ENCODE measurements at places on chromosomes 1 and 21. TPM values are rescaled to one million over a fixed set of nuclear protein-coding genes. Genes with fewer than 3 reads are reported as not detected.
A peak's percentile ranks its signal among the peaks of the same experiment; 100 is the strongest.

DNA sequence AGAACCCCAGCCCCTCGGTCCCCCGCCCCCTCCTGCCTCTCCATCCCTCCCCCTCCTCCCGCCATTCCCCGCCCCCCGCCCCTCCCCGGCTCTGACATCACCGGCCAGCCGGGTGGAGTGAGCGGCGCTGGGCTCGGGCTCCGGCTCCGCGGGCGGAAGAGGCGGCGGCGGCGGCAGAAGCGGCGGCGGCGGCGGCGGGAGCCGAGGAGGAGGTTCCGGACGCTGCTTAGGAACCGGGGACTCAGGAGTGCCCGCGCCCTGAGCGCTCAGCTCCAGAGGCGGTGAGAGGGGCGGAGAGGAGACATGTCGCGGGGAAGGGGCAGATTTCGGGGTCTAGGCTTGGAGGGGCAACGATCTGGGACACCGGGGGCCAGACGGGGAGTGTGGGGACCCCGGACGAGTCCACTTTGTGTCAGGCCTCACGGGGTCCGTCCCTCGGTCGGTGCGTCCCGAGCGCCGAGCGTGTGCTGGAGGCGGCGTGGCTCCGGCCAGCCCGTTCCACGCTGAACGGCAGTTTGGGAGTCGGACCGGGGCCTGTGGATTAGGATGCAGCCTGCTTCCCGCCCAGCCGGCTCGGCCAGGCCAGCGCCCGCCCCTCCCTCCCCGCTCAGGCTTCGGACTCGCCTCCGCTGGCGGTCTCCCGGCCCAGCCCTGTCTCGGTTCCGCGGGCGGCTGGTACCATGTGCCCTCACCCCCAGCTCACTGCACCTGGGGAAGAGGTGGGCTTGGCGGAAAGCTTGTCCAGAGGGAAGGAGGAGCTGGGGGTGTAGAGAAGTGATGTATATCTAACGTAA, at the start of gene PEA15:
PEA15 (plus strand) TSS at position 143 of the 794 bp plus-strand sequence. CDS start 6,161 bp downstream, outside the sequence.
- H3K27me3 ChIP-seq, result no peaks in the 10 kb centered on the region
- H3K36me3 ChIP-seq, result peaks cover 13% of the 10 kb centered on the region
- DNase-seq, result peak; percentile 79
- peak within 1 kb of the TSS; percentile 87 for H3K27ac ChIP-seq
- H3K4me3 ChIP-seq, result peak within 1 kb of the TSS; percentile 85
- peaks cover 46% of the 10 kb centered on the region for H3K4me1 ChIP-seq

- no peak for DNase-seq
- no peaks in the 10 kb centered on the region for H3K4me1 ChIP-seq
- no peak overlapping the region for H3K27ac ChIP-seq
- no peaks in the 10 kb centered on the region for H3K27me3 ChIP-seq
- no peak overlapping the region for H3K4me3 ChIP-seq
- no peaks in the 10 kb centered on the region for H3K36me3 ChIP-seq
Measured at GRCh38 chr1:222124602-222125001, 382.7 kb upstream of the DUSP10 start.

The PPM1J gene
- 0.74 TPM for total RNA-seq

The STUM gene
- total RNA-seq, result not detected

The KRTAP21-3 gene
- total RNA-seq, result not detected

The FCER1A gene
- not detected for total RNA-seq
